Body of pancreas (tissue), 4 donors: ENCODE measurements at places on chromosomes 7 and 10. TPM values are rescaled to one million over a fixed set of nuclear protein-coding genes. Genes with fewer than 3 reads are reported as not detected.

The TLX1 gene
- total RNA-seq = 0.52 TPM

The RSPH10B gene
- total RNA-seq = not detected

The NYAP1 gene
- total RNA-seq = 1.0 TPM

The PRKCQ gene
- total RNA-seq = 6.0 TPM

The EGFR gene
- total RNA-seq = 44.2 TPM

The FRAT1 gene
- total RNA-seq = 6.5 TPM

The CPN1 gene
- not detected for total RNA-seq

The CALHM3 gene
- total RNA-seq = not detected

The PDLIM1 gene
- 66.2 TPM for total RNA-seq

The RBAK gene
- total RNA-seq = 7.6 TPM

The MEOX2 gene
- 0.66 TPM for total RNA-seq

The MBL2 gene
- total RNA-seq = not detected

The HPSE2 gene
- not detected for total RNA-seq

The FLNC gene
- total RNA-seq = 4.0 TPM

The SPDYE2 gene
- total RNA-seq = not detected

The IRF5 gene
- 4.9 TPM for total RNA-seq

The CALML3 gene
- total RNA-seq = not detected

The CCL24 gene
- not detected for total RNA-seq

The PNLIPRP2 gene
- total RNA-seq = 455 TPM

The MPP7 gene
- 5.9 TPM for total RNA-seq

The SPDYE2B gene
- total RNA-seq = not detected

The CYP17A1 gene
- total RNA-seq = not detected

The CCDC7 gene
- total RNA-seq = 23.6 TPM

The PNLIP gene
- 12,294 TPM for total RNA-seq

The ATRNL1 gene
- total RNA-seq = 6.5 TPM

The CSTF2T gene
- total RNA-seq = 13.7 TPM

The C7orf57 gene
- total RNA-seq = not detected

The GPR158 gene
- not detected for total RNA-seq

The UPK3BL2 gene
- 7.5 TPM for total RNA-seq

The PIK3AP1 gene
- 28.0 TPM for total RNA-seq

The ASB15 gene
- total RNA-seq = not detected

The PRDX3 gene
- 46.1 TPM for total RNA-seq

The DDIT4 gene
- 238 TPM for total RNA-seq

The CYP3A4 gene
- 0.99 TPM for total RNA-seq

The GOLGA7B gene
- total RNA-seq = 9.1 TPM

The SYCE1 gene
- total RNA-seq = 1.0 TPM

The TMEM213 gene
- total RNA-seq = not detected
